ENCODE measurements at places on chromosomes 3 and 15. TPM values are rescaled to one million over a fixed set of nuclear protein-coding genes. Genes with fewer than 3 reads are reported as not detected.

GOLGA8J gene
- total RNA-seq = not detected

SLC22A13 gene
- 0.07 TPM for total RNA-seq

ACKR2 gene
- 0.10 TPM for total RNA-seq

MORC1 gene
- 0.02 TPM for total RNA-seq

TMEM108 gene
- not detected for total RNA-seq

TRIM69 gene
- 6.0 TPM for total RNA-seq

CCRL2 gene
- total RNA-seq = 0.08 TPM

SKOR1 gene
- not detected for total RNA-seq
